ENCODE measurements at places on chromosomes 7 and 10. TPM values are rescaled to one million over a fixed set of nuclear protein-coding genes. Genes with fewer than 3 reads are reported as not detected.

DNA sequence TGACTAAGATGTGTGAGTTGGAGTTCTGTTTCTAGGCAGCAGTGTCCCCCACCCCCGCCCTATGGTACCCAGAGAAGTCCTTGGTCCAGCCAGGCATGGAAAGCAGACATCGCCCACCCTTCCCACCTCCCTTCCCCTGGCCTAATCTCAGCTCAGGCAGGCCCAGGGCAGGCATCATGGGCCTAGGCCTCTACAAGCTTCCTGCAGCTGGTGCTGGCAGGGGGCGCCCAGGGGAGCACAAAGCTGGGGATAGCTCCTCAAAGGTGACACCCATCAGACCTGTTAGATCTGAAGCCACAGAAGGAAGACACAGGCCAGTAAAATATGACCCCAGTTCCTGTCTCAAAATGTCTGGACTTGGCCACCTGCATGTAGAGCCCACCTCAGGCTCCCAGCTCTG, 18.9 kb upstream of the UNC5B start:
- DNase-seq = no peak

- no peak for DNase-seq
Observed at GRCh38 chr7:356087-356486, 66.1 kb downstream of the FOXL3 start.

GRCh38 chr10:80530251-80530650, 7.5 kb upstream of the SH2D4B start:
- DNase-seq = peak; percentile 52

- no peak for DNase-seq
Observed at GRCh38 chr7:82172881-82173280, 270.7 kb downstream of the CACNA2D1 start.

- DNase-seq = no peak
Observed at GRCh38 chr10:128963211-128964099, 503.6 kb upstream of the MGMT start.

DNA sequence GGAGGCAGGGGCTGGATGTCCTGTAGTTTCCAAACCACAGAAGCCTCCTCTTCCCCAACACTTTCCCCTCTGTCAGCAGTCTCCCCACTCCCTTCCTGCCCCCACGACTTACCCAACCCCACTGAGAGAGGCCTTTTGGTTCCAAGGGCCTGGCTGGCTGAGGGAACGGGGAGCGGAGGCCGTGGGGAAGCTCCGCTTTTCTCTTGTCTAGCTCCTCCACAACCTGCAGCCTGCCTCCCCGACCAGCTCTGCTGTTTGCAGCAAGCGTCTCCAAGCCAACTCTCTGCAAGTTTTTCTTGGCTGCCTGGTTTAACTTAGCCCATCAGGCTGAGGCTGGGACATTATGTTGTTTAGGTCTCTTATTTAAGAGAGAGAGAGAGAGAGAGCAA, 126.8 kb downstream of the NEURL1 start:
- DNase-seq = peak; percentile 57

DNA sequence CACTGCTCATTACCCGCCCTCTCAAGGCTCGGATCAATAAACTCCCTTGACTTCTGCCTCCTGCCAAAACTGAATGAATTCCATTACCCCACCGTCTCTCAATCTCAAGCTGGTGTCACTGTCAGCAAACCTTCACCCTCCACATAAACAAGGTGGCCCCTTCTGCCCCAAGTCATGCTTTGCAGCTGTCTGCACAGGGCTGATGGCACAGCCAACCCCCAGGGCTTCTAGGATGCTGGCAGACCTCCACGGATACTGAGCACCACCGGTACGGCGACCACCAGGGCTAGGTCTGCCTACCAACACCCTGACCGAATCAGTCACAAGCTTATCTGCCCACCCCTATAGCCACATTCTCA, 46.1 kb downstream of the PARD3 start:
- DNase-seq = no peak

GRCh38 chr10:20313665-20314064, 497.4 kb downstream of the PLXDC2 start:
- no peak for DNase-seq

TLX1 gene
- not detected for total RNA-seq

DNA sequence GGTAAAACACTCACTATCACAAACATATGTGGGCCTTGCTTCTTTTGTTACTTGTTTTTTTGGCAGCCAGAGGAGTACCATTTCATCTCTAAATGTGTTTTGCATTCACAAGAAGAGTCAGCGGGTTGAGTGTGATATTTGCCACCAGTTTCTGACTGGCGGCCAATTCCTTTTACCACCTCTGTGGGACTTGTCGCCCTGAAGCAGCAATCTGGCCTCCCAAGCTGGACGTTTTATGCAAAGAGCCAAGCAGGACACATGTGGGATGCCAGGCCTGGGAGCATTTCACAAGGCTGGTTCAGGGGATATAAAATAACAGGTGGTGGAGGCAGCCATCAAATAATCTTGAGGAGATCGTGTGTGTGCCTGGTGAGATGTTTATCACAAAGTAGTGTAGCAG, 61.8 kb upstream of the TRIL start:
- no peak for DNase-seq

WDR37 gene
- 23.7 TPM for total RNA-seq

GRCh38 chr10:116905845-116906210, 56.5 kb downstream of the ENO4 start:
- DNase-seq = no peak

NME8 gene
- not detected for total RNA-seq

DNA sequence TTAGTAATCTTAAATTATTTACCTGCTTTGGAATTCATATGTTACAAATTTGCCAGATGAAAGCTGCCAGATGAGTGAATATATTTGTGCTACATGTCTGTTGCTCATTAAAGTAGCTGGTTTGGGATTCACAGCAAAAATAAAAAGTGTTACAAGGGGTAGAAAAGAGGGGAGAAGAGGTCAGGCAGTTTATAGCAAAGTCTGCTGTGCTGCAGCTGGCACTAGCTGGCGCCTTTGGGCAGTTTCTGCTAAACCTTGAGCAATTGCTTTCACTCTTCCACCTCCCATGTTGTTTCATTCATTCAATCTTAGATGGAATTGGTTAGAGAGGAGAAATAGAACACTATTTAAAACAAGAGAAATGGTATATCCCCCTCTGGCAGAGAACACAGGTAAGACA, 404.1 kb upstream of the LRGUK start:
- no peak for DNase-seq

DNA sequence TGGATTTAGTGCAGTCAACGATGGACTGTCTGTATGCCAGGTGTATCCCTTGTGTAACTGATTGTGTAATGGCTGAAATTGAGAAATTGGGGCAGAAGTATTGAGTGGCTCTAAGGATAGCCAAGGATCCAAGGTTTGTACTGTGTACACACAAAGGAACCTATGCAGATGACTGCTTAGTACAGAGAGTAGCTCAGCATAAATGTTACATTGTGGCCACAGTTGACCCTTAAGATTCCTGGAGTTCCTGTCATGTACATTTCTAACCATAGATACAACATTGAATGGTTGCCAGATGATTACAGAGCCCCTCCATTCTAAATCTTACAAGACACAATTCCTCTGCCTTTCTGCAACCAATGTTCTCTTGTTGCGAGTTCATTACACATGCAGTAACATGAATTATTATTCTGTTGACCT, 25.3 kb downstream of the CCDC126 start:
- no peak for DNase-seq

DNA sequence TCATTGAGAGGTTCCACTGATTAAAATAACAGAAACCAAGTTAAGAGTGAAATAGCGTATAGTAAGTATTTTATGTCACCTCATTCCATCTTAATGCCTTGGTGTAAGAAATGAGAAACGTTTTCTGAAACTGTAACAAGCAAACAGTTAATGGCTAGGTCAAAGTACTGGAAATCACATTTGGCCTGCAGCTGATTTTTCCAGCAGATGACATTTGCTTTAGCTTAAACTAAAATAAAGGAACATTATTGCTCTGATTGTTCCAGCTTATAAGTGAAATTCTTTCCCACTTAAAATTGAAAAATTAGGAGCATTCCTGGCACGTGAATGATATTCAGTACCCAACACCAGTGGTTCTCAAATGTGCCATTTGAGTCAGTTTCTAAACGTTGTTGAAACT, 213.6 kb upstream of the DPP6 start:
- DNase-seq = no peak

PON1 gene
- total RNA-seq = not detected

DNA sequence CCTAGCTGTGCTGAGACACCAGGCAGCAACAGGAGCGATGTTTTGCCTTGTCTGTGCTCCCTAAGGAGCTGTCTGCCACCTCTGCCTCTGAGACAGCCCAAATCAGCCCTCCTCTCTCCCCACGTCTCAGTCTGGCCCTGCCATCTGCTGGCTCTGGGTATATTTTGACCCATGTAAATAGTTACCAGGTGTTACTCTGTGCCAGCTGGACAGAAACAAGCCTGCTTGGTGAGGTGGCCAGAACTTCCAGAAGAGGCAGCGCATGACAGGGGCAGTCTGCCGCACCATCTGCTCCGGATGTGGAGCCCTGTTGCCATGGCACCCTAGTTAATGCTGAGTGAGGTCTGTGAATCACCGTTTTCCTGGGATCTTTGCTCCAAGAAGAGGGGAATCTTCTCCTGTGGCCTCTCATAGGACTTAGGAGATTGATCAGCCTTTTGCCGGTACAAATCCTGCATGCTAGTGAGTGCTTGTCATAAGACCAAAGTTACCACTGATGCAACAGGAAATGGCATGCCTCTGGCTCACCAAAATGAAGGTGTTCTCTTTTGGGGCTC, 31.8 kb downstream of the GSTO2 start:
- peak; percentile 81 for DNase-seq

GRCh38 chr10:97571622-97572021, 957 bp upstream of the ANKRD2 start:
- no peak for DNase-seq

- DNase-seq = no peak
Observed at GRCh38 chr10:5023177-5023805, 19.6 kb upstream of the AKR1C2 start.

- DNase-seq = no peak
Observed at GRCh38 chr10:91975438-91975837, 51.9 kb downstream of the BTAF1 start.

DNA sequence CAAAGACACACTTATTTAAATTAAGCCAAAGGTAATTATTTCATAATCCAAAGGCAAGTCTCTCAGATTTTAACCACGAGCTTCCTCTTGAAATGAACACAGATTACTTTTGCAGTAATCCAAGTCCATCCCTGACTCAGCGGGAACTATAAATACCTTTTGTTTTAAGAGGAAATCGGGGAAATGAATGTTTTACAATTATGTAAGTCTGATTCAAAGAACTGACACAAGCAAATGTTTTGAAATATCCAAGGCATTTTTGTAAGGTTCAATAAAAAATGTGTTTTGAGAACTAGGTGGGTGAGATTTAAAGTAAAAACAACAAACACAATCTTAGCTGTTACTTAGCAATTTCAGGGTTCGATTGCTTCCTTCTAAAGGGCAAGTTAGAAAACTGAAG, 179.8 kb upstream of the ASAH2 start:
- no peak for DNase-seq

INTS15 gene
- 15.0 TPM for total RNA-seq

- DNase-seq = no peak
Observed at GRCh38 chr7:98930464-98930863, 52.1 kb downstream of the TRRAP start.

WASHC2C gene
- 20.1 TPM for total RNA-seq

DNA sequence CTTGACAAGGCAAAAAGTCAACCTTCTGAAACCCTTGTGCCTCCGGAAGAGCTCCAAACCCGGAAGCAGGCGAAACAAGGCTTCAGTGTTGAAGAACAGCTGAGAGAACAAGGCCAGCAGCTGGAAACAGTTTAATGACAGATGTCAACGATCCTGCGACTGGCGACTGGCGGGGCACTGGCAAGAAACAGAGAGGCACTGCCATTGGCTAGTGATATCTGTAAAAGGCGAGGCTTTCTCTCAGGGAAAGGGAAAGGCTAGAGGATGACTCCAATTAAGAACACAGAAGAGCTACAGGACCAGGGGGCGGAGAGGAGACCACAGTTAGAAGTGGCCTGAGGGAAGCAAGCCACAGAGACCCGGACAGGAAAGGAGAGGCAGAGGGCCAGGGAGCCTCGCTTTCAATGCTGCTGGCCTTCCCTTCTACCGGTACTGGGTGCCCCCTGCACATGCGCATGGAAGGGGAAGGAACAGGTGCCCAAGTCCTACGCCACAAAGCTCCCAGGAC, 19.4 kb downstream of the ITGB1 start:
- DNase-seq = peak; percentile 61

TWIST1 gene
- 0.69 TPM for total RNA-seq

All from heart left ventricle (tissue), 16 donors.